Naive thymus-derived CD8-positive, alpha-beta T cell (primary cell): ENCODE measurements at places on chromosomes 1 and 21. TPM values are rescaled to one million over a fixed set of nuclear protein-coding genes. Genes with fewer than 3 reads are reported as not detected.

Gene RAB42
- total RNA-seq: not detected

Gene FABP3
- total RNA-seq: not detected

Gene CFAP74
- not detected for total RNA-seq

Gene MCOLN2
- 3.6 TPM for total RNA-seq

GRCh38 chr1:940107-941014 is 16.6 kb downstream of the SAMD11 start:
- H3K4me3 ChIP-seq: peak overlapping the region; percentile 32
- peaks cover 37% of the 10 kb centered on the region for H3K27me3 ChIP-seq
- H3K4me1 ChIP-seq: peaks cover 9% of the 10 kb centered on the region
- H3K36me3 ChIP-seq: no peaks in the 10 kb centered on the region

- H3K36me3 ChIP-seq: no peaks in the 10 kb centered on the region
- H3K4me1 ChIP-seq: no peaks in the 10 kb centered on the region
- H3K27ac ChIP-seq: no peak overlapping the region
- no peak for DNase-seq
Observed at GRCh38 chr1:164635803-164636731, 77.1 kb downstream of the PBX1 start.

DNA sequence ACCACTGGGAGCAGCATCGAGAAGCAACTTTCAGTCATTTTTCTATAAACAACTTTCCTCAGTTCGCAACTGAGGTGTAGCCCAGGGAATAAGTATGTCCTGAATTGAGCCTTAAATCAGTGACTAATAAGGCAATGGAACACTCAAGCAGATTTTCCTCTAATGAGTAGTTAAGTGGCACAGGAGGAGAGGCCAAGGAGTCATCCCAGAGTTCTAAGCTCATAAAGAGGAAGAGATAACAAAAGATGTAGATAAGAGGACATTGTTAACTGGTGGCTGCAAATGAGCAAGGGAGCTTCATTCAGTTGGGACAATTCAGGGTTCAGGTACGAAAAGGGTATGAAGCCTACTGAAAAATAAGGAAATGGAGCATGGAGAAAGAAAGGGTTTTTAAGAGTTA is 64.5 kb downstream of the LRRC40 start:
- no peak for DNase-seq
- no peaks in the 10 kb centered on the region for H3K27me3 ChIP-seq
- no peak overlapping the region for H3K27ac ChIP-seq
- H3K36me3 ChIP-seq: no peaks in the 10 kb centered on the region

DNA sequence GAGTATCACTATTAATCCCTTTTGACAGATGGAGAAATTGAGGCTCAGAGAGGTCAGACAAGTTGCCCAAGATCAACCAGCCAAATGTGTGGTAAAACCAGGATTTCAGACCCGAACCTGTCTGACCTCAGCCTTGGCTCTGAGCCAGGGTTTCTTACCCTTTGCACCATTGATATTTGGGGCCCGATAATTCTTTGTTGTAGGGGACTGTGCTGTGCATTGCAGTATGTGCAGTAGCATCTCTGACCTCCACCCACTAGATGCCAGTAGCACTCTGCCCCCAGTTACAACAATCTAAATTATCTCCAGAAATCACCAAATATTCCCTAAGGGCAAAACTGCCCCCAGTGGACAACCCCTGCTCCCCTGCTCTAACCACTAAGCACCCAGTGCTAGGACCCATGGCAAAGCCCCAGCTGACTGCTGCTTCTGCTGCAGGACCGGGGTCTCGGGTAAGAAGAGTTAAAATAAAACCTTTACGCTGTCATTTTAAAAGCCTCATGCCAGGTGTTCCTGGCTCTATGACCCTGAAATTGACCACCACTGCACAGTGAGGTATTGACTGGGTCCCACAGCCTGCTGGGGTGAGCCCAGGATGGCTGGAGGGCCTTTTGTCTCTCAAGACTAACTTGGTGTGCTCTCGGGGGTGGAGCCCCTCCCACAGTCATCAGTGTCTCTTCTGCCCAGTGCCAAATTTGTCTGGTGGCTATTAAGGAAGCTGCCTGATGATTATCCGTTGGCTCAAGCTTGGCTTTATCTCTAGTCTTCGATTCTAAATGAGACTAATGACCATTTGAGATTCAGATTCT is 5.6 kb upstream of the MAN1C1 start:
- H3K27ac ChIP-seq: no peak overlapping the region
- H3K4me1 ChIP-seq: peaks cover 36% of the 10 kb centered on the region
- H3K4me3 ChIP-seq: no peak overlapping the region
- H3K36me3 ChIP-seq: no peaks in the 10 kb centered on the region
- no peak for DNase-seq
- H3K27me3 ChIP-seq: no peaks in the 10 kb centered on the region

GRCh38 chr1:110645821-110646735 is 28.7 kb downstream of the KCNA3 start:
- no peak overlapping the region for H3K27ac ChIP-seq
- H3K4me1 ChIP-seq: peaks cover 54% of the 10 kb centered on the region
- no peak overlapping the region for H3K4me3 ChIP-seq
- no peaks in the 10 kb centered on the region for H3K27me3 ChIP-seq
- no peaks in the 10 kb centered on the region for H3K36me3 ChIP-seq

GRCh38 chr1:11869104-11869503 is 10.4 kb upstream of the NPPB start:
- H3K27me3 ChIP-seq: peaks cover 18% of the 10 kb centered on the region
- H3K36me3 ChIP-seq: no peaks in the 10 kb centered on the region
- no peaks in the 10 kb centered on the region for H3K4me1 ChIP-seq
- no peak overlapping the region for H3K4me3 ChIP-seq

GRCh38 chr1:19427087-19427781 is 58.1 kb downstream of the CAPZB start:
- H3K27me3 ChIP-seq: no peaks in the 10 kb centered on the region
- H3K27ac ChIP-seq: peak overlapping the region; percentile 56
- peaks cover 95% of the 10 kb centered on the region for H3K4me1 ChIP-seq
- H3K4me3 ChIP-seq: no peak overlapping the region

DNA sequence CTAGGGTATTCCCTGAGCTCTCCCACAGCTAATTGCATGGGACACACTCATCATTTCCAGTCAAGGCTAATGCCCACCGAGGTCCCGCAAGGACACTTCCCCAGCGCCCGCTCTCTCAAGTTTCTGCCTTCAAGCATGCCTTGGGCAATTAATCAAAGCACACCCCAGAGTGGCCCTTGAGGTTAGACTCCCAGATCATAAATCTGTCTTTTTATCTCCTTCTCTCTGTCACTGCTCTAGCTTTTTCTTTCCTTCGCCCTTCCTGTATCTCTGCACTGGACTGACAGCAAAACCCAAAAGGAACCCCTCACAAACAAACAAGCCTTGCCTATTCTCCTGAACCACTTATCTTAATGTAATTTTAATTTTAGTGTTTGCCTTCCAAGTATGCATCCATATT is 7.9 kb upstream of the EXOSC10 start:
- no peaks in the 10 kb centered on the region for H3K4me1 ChIP-seq
- no peaks in the 10 kb centered on the region for H3K27me3 ChIP-seq
- H3K4me3 ChIP-seq: no peak overlapping the region
- DNase-seq: no peak
- H3K27ac ChIP-seq: no peak overlapping the region

DNA sequence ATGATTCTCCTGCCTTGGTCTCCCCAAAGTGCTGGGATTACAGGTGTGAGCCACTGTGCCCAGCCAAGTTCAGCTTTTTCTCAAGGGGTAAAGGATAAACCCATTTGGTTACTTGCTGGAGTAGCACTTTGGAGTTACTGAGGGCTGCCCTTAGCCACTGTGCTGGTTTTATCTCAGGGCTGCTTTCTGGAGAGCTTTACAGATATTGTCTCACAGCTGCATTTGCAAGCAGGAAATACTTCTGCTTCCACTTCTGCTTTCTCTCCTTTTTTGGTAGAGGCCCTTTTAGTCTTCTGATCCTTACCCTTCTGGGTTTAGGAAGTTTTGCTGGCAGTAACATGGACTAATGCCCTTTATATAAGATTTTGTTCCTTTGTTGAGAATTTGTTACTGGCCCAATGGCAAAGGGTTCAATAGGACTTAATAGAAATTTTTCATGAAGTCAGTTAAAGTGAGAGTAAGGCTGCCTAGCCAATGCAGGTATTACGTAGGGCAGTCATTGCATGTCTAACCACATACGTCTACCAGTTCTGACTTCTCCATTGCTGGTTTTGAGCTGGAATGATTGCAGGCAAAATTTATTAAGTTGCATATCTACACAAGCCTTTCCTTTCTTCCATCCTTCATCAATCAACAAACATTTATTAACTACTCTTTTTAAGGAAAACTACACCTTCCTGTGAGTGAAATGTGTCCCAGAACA is 24.4 kb downstream of the CAP1 start:
- H3K27me3 ChIP-seq: no peaks in the 10 kb centered on the region
- H3K27ac ChIP-seq: peak overlapping the region; percentile 91
- H3K4me1 ChIP-seq: peaks cover 69% of the 10 kb centered on the region

- no peaks in the 10 kb centered on the region for H3K36me3 ChIP-seq
- H3K4me1 ChIP-seq: no peaks in the 10 kb centered on the region
- H3K27me3 ChIP-seq: peaks cover 2% of the 10 kb centered on the region
- H3K27ac ChIP-seq: no peak overlapping the region
- no peak overlapping the region for H3K4me3 ChIP-seq
Observed at GRCh38 chr1:246798606-246799496, 74.6 kb downstream of the SCCPDH start.

- no peak overlapping the region for H3K4me3 ChIP-seq
- H3K27me3 ChIP-seq: no peaks in the 10 kb centered on the region
- H3K27ac ChIP-seq: no peak overlapping the region
- DNase-seq: no peak
- H3K4me1 ChIP-seq: no peaks in the 10 kb centered on the region
Observed at GRCh38 chr1:48442864-48443619, 29.0 kb downstream of the SPATA6 start.

DNA sequence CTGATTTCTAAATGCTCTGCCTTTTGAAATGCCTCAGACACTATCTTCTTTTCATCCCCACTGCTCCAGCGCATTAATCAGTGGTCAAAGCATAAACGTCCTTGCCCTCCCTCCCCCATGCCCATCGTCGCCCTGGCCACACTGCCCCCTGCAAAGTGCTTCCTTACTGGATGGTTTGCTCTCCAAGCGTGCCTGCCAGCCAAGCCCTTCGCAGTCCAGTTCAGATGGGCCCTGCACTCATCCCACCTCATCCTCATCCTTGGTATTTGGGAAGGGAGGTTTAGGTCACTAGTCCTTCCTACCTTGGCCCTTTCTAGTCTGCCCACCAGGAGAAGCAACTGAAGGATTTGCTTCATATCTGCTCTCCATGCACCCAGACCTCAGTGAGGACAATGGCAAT is 3.1 kb downstream of the GJA4 start:
- H3K27me3 ChIP-seq: peaks cover 11% of the 10 kb centered on the region
- H3K4me3 ChIP-seq: no peak overlapping the region
- no peak for DNase-seq
- H3K4me1 ChIP-seq: peaks cover 10% of the 10 kb centered on the region
- no peak overlapping the region for H3K27ac ChIP-seq
- no peaks in the 10 kb centered on the region for H3K36me3 ChIP-seq

- DNase-seq: no peak
- H3K27ac ChIP-seq: no peak overlapping the region
- H3K4me3 ChIP-seq: no peak overlapping the region
- H3K27me3 ChIP-seq: no peaks in the 10 kb centered on the region
- no peaks in the 10 kb centered on the region for H3K36me3 ChIP-seq
Observed at GRCh38 chr1:119554183-119554582, 47.2 kb downstream of the HSD3B1 start.
